Activated naive CD4-positive, alpha-beta T cell treated with anti-CD3 and anti-CD28 coated beads for 36 hours (primary cell): ENCODE measurements at places on chromosomes 7 and 10. TPM values are rescaled to one million over a fixed set of nuclear protein-coding genes. Genes with fewer than 3 reads are reported as not detected.

GRCh38 chr10:69446229-69446628 lies 5.0 kb upstream of the TSPAN15 start:
- no peak for DNase-seq
- H3K4me1 ChIP-seq = peaks cover 7% of the 10 kb centered on the region
- H3K27me3 ChIP-seq = no peaks in the 10 kb centered on the region
- H3K4me3 ChIP-seq = no peak overlapping the region

DNA sequence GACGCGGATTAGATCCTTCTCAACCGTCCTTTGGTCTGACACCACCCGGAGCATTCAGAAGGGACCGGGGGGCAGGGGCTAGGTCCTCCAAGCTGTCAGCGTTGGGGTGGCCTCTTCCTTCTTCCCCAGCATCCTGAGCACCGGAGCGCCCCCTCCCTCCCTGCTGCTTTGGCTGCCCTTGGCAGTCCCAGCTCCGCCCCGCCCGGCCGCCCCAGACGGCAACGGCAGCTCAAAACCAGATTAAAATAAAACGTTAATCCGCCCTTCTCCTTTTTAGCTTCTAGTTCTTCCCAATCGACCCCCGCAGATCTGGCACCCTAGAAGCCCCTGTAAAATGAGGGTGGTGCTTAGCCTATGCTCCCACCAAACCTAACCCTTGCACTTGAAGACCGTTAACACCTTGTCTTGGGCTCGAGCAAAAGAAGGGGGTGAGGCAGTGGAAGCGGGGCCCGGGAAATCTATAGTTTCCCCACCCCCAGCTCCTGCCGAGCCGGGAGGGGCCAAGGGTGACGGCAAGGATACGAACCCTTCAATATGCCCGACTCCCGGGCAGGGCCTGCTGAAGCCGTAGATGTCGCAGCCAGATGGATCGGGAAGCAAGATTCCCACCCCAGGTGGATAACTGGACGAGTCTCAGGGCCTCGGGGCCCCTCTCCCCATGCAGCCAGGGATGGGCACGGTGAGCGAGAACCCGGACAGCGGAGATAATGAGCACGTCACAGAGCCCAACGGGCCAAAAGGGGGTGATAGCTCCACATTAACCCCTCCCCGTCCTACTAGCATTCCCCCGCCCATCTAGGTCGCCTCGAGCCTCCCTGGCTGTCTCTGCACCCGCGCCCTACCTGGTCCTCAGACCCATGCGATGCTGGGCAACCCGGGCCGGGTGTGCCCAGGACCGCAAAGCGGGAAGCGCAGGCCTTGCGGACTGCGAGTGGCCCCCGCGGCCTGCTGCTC lies 169.7 kb downstream of the NRF1 start:
- H3K4me1 ChIP-seq = peaks cover 48% of the 10 kb centered on the region
- DNase-seq = peak; percentile 61
- no peak overlapping the region for H3K27ac ChIP-seq

DNA sequence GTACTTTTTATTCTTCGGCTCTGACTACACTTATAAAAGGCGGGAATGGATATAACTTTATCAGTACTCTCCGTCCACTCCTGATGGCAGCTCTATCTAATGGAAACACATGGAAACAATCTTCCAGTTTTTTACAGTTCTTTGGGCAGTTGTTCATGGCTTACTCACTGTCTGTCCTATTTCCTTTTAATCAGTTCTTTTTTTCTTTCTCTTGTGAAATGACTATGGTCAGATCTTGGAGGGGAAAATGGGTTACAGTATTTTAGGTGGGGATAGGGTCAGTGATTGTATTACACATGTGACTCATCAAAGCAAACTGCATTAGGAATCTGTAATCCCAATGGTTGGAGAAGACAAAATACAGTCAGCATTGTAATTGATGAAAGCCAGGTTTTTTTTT lies 112.4 kb downstream of the BICC1 start:
- no peak for DNase-seq
- no peaks in the 10 kb centered on the region for H3K36me3 ChIP-seq
- no peak overlapping the region for H3K27ac ChIP-seq
- H3K27me3 ChIP-seq = no peaks in the 10 kb centered on the region
- no peaks in the 10 kb centered on the region for H3K4me1 ChIP-seq

DNA sequence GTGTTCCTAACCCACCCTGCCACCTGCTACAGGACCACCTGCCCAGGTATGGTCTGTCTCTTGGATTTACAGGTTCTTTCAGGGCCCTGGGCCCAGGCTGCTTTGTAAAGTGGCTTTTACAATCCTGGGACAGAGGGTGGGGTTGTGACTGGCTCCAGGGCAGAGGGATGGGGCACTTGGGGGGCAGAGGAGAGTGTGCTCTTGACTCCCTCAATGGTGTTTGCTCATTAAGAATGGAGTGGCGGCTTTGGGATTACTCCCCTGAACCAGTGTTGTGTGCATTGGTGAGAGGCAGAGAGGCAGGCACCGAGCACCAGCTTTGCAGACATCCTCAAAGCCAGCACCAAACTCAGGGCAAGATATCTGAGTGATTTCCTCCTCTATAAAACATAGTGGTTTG lies 43.5 kb downstream of the VWA2 start:
- H3K27me3 ChIP-seq = no peaks in the 10 kb centered on the region
- DNase-seq = no peak
- H3K36me3 ChIP-seq = no peaks in the 10 kb centered on the region

GRCh38 chr7:20435305-20435704 lies 104.6 kb downstream of the ITGB8 start:
- no peaks in the 10 kb centered on the region for H3K36me3 ChIP-seq
- no peak overlapping the region for H3K27ac ChIP-seq
- DNase-seq = no peak
- H3K27me3 ChIP-seq = no peaks in the 10 kb centered on the region
- H3K4me3 ChIP-seq = no peak overlapping the region
- H3K4me1 ChIP-seq = no peaks in the 10 kb centered on the region

- no peaks in the 10 kb centered on the region for H3K4me1 ChIP-seq
- no peak overlapping the region for H3K27ac ChIP-seq
- no peak overlapping the region for H3K4me3 ChIP-seq
- H3K36me3 ChIP-seq = no peaks in the 10 kb centered on the region
These were observed 615.1 kb downstream of the SUGCT start for GRCh38 chr7:40749877-40750276.

DNA sequence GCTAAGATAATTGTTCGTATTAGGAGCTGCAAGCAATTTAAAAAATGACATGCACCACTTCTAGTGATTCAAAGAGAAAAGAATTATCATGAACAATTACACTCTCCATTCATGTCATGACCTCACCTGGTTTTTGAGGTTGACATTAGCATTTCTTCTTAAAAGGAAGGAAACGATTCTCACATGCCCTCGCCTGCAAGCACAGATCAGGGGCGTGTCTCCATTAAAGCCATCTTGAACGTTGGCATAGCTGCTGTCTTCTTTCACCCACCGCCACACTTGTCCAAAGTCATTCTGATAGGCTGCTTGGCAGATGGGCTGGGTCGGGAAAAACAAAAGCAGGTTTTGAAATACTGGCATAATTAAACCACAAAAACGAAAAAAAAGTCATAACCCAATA lies 19.9 kb downstream of the ANKRD22 start:
- H3K36me3 ChIP-seq = no peaks in the 10 kb centered on the region
- H3K27ac ChIP-seq = no peak overlapping the region
- H3K4me3 ChIP-seq = no peak overlapping the region
- peak; percentile 46 for DNase-seq

GRCh38 chr7:51139796-51140195 lies 176.8 kb downstream of the COBL start:
- H3K4me1 ChIP-seq = peaks cover 14% of the 10 kb centered on the region
- DNase-seq = no peak
- no peaks in the 10 kb centered on the region for H3K36me3 ChIP-seq
- H3K27ac ChIP-seq = no peak overlapping the region
- no peaks in the 10 kb centered on the region for H3K27me3 ChIP-seq
- no peak overlapping the region for H3K4me3 ChIP-seq

DNA sequence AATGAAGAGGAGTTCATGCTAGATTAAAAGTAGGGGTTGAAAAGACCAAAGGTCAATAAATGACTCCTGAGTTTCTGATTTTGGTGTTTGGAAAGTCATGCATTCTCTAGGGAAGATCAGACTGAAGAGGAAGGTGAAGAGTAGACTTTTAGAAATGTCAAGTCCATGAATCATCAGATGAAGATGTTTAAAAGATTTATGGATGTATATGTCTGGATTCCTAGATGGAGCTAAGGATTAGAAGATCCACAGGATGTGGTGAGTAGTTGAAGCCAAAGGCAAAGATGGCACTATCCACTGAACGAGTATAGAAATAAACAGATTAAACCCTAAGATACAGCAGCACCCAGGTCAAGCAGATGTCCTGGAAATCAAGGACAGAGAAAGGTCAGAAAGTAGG lies 298.5 kb downstream of the GPAM start:
- no peaks in the 10 kb centered on the region for H3K27me3 ChIP-seq
- no peak overlapping the region for H3K27ac ChIP-seq
- no peaks in the 10 kb centered on the region for H3K4me1 ChIP-seq
- H3K36me3 ChIP-seq = no peaks in the 10 kb centered on the region

- no peak overlapping the region for H3K4me3 ChIP-seq
- H3K4me1 ChIP-seq = no peaks in the 10 kb centered on the region
- H3K36me3 ChIP-seq = peaks cover 4% of the 10 kb centered on the region
These were observed 118.1 kb downstream of the GATA3 start for GRCh38 chr10:8172604-8173003.

GRCh38 chr7:112940314-112940732 lies 146.3 kb downstream of the GPR85 start:
- H3K27ac ChIP-seq = peak overlapping the region; percentile 96
- H3K4me1 ChIP-seq = peaks cover 33% of the 10 kb centered on the region
- DNase-seq = no peak
- peak overlapping the region; percentile 94 for H3K4me3 ChIP-seq
- H3K27me3 ChIP-seq = no peaks in the 10 kb centered on the region
- H3K36me3 ChIP-seq = peaks cover 1% of the 10 kb centered on the region

- H3K4me1 ChIP-seq = no peaks in the 10 kb centered on the region
- peaks cover 5% of the 10 kb centered on the region for H3K27me3 ChIP-seq
- no peak for DNase-seq
- no peak overlapping the region for H3K27ac ChIP-seq
- H3K4me3 ChIP-seq = no peak overlapping the region
- H3K36me3 ChIP-seq = no peaks in the 10 kb centered on the region
These were observed 73.3 kb upstream of the HABP2 start for GRCh38 chr10:113479346-113480080.

GRCh38 chr7:235576-236395 lies 43.4 kb downstream of the FAM20C start:
- no peaks in the 10 kb centered on the region for H3K4me1 ChIP-seq
- no peak overlapping the region for H3K27ac ChIP-seq

DNA sequence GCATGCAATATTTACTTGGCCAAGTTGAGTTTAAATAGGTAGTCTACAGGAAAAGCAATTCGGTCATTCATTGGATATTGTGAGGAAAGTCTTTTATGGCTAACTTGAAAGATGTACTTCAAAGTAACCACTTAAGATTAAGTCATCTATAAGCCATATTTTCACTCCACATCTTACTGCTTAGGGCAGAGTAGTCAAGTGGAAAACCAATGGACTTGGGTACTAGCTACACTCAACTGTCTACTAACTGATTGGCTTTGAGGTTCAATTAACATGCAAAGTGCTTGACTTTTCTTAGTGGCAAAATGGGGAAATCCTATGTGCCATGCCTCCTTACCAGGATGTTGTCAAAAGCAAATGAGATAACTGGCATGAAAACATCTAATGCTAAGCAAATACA lies 51.0 kb downstream of the CAV1 start:
- peaks cover 5% of the 10 kb centered on the region for H3K27me3 ChIP-seq
- H3K36me3 ChIP-seq = no peaks in the 10 kb centered on the region
- DNase-seq = no peak
- no peak overlapping the region for H3K27ac ChIP-seq
- peaks cover 4% of the 10 kb centered on the region for H3K4me1 ChIP-seq

- peaks cover 3% of the 10 kb centered on the region for H3K27me3 ChIP-seq
- no peak overlapping the region for H3K27ac ChIP-seq
- no peaks in the 10 kb centered on the region for H3K36me3 ChIP-seq
- H3K4me1 ChIP-seq = no peaks in the 10 kb centered on the region
- H3K4me3 ChIP-seq = no peak overlapping the region
These were observed 537.6 kb downstream of the TCERG1L start for GRCh38 chr10:130773941-130774340.

- peak overlapping the region; percentile 62 for H3K4me3 ChIP-seq
- peaks cover 11% of the 10 kb centered on the region for H3K27me3 ChIP-seq
- no peaks in the 10 kb centered on the region for H3K36me3 ChIP-seq
- no peak overlapping the region for H3K27ac ChIP-seq
These were observed 373.5 kb downstream of the RPS24 start for GRCh38 chr10:78407009-78407711.

DNA sequence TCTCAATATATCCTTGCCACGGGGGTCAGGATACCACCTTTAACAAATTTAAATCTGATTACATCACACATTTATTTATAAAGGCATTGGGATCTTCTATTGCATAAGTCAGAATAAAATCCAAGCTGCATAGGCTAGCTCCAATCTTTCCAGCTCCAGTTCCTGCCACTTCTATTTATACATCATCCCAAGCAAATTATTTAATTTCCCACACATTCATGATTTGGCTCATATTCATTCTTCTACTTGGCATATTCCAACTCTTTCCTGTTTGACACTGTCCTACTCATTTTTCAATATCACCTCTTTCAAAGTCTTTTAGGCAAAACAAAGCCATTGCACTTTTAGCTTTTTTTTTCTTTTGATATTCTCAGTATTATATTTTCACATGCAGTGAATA lies 579.0 kb upstream of the FZD8 start:
- no peak for DNase-seq
- no peaks in the 10 kb centered on the region for H3K36me3 ChIP-seq
- H3K27ac ChIP-seq = no peak overlapping the region
- H3K4me1 ChIP-seq = no peaks in the 10 kb centered on the region

DNA sequence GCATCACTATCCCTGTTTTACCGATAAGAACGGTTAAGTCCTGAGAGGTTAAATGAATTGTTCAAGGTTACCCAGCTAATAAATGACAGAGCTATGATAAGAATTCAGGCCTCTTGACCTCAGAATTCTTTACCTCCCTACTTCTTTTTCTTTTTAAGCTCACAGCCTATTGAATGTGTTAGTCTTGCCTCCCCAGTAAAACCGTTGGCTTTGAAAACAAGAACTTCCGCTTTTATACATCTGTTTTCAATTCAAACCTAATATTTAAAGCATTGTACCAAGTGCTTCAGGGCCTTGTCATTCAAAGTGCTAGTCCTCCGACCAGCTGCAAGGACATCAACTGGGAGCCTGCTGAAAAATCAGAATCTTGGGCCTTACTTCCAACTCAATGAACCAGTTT lies 15.6 kb downstream of the SEC31B start:
- no peak overlapping the region for H3K27ac ChIP-seq
- H3K36me3 ChIP-seq = peaks cover 51% of the 10 kb centered on the region

GRCh38 chr7:90188281-90188680 lies 23.3 kb upstream of the STEAP2 start:
- H3K27ac ChIP-seq = no peak overlapping the region
- H3K27me3 ChIP-seq = peaks cover 4% of the 10 kb centered on the region

CPXM2 gene
- not detected for total RNA-seq

ACSM6 gene
- not detected for total RNA-seq

ANXA7 gene
- 130 TPM for total RNA-seq

ENO4 gene
- not detected for total RNA-seq

CTNNA3 gene
- total RNA-seq = not detected

CHCHD3 gene
- 62.0 TPM for total RNA-seq

PRPS1L1 gene
- total RNA-seq = not detected

LHPP gene
- total RNA-seq = 17.7 TPM
